ENCODE measurements at places on chromosomes 12 and 14. TPM values are rescaled to one million over a fixed set of nuclear protein-coding genes. Genes with fewer than 3 reads are reported as not detected.

A2M gene
- polyA plus RNA-seq: 18.0 TPM

CLEC4D gene
- 0.02 TPM for polyA plus RNA-seq

NDUFA9 gene
- 43.5 TPM for polyA plus RNA-seq

HOXC13 gene
- 0.04 TPM for polyA plus RNA-seq

PLD4 gene
- 0.53 TPM for polyA plus RNA-seq

ADCK1 gene
- 4.4 TPM for polyA plus RNA-seq

MFAP5 gene
- polyA plus RNA-seq: 4.5 TPM

TMEM119 gene
- polyA plus RNA-seq: 0.54 TPM

RAD52 gene
- polyA plus RNA-seq: 3.5 TPM

SLC17A8 gene
- not detected for polyA plus RNA-seq

HCAR3 gene
- 10.2 TPM for polyA plus RNA-seq

PLXNC1 gene
- polyA plus RNA-seq: 0.24 TPM

PMCH gene
- polyA plus RNA-seq: not detected

ALX1 gene
- not detected for polyA plus RNA-seq

NFE2 gene
- polyA plus RNA-seq: 0.08 TPM

PPM1H gene
- polyA plus RNA-seq: 0.04 TPM

C3AR1 gene
- 0.65 TPM for polyA plus RNA-seq

TIGAR gene
- 2.4 TPM for polyA plus RNA-seq

STRAP gene
- polyA plus RNA-seq: 65.5 TPM

OR6C2 gene
- polyA plus RNA-seq: 0.02 TPM

KLHL33 gene
- polyA plus RNA-seq: 0.06 TPM

C1R gene
- 99.4 TPM for polyA plus RNA-seq

APOF gene
- not detected for polyA plus RNA-seq

GPR162 gene
- 2.5 TPM for polyA plus RNA-seq

CALCOCO1 gene
- polyA plus RNA-seq: 49.7 TPM

INHBE gene
- polyA plus RNA-seq: 0.01 TPM

TAS2R30 gene
- polyA plus RNA-seq: not detected

PPP1R1A gene
- 1.1 TPM for polyA plus RNA-seq

RIMBP2 gene
- polyA plus RNA-seq: 0.69 TPM

RNF212B gene
- not detected for polyA plus RNA-seq

CFAP73 gene
- polyA plus RNA-seq: 0.73 TPM

SLC38A2 gene
- polyA plus RNA-seq: 82.8 TPM

PTHLH gene
- 6.8 TPM for polyA plus RNA-seq

ALDH2 gene
- polyA plus RNA-seq: 148 TPM

GLIPR1L1 gene
- not detected for polyA plus RNA-seq

SLC25A47 gene
- 0.01 TPM for polyA plus RNA-seq

LALBA gene
- not detected for polyA plus RNA-seq

EPYC gene
- polyA plus RNA-seq: not detected

MGP gene
- polyA plus RNA-seq: 51.2 TPM

SLC39A5 gene
- 0.29 TPM for polyA plus RNA-seq

TAS2R42 gene
- not detected for polyA plus RNA-seq

FAM90A1 gene
- polyA plus RNA-seq: 0.13 TPM

FSCB gene
- polyA plus RNA-seq: not detected

PAX9 gene
- polyA plus RNA-seq: 51.9 TPM

LRRC10 gene
- not detected for polyA plus RNA-seq

MDGA2 gene
- not detected for polyA plus RNA-seq

ACTR6 gene
- 14.2 TPM for polyA plus RNA-seq

RPS6KA5 gene
- 0.83 TPM for polyA plus RNA-seq

PAN2 gene
- polyA plus RNA-seq: 18.1 TPM

CAPZA3 gene
- 0.06 TPM for polyA plus RNA-seq

AKAP3 gene
- polyA plus RNA-seq: 0.75 TPM

CBX5 gene
- polyA plus RNA-seq: 4.9 TPM

CEBPE gene
- 0.02 TPM for polyA plus RNA-seq

CKB gene
- 134 TPM for polyA plus RNA-seq

IL22 gene
- 0.36 TPM for polyA plus RNA-seq

P2RX2 gene
- polyA plus RNA-seq: 1.4 TPM

BDKRB2 gene
- polyA plus RNA-seq: 8.2 TPM

SH2B3 gene
- polyA plus RNA-seq: 0.79 TPM

Measured in esophagus (tissue), 2 donors.